ENCODE measurements at places on chromosomes 3 and 15.

DNA sequence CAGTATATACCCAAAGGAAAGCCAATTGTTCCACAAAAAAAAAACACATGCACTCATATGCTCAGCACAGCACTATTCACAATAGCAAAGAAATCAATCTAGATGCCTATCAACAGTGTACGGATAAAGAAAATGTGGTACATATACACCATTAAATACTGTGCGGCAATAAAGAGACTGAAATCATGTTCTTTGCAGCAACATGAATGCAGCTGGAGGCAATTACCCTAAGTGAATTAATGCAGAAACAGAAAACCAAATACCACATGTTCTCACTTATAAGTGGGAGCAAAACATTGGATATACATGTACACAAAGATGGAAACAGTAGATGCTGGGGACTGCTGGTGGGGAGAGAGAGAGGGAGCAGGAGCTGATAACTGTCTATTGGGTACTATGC is 124.2 kb upstream of the AADACL2 start:
- no peak for DNase-seq

- peak; percentile 28 for DNase-seq
Observed at GRCh38 chr3:113847664-113848461, 9.3 kb downstream of the GRAMD1C start.

- no peak for DNase-seq
Observed at GRCh38 chr15:77821188-77821958, 188.7 kb upstream of the LINGO1 start.

GRCh38 chr3:192675958-192676649 is 51.2 kb downstream of the FGF12 start:
- DNase-seq: no peak

- no peak for DNase-seq
Observed at GRCh38 chr15:73397461-73397860, 28.7 kb upstream of the HCN4 start.

- DNase-seq: no peak
Observed at GRCh38 chr3:183296944-183297343, 43.9 kb downstream of the B3GNT5 start.

GRCh38 chr3:188124184-188124583 is 29.8 kb upstream of the LPP start:
- DNase-seq: no peak

DNA sequence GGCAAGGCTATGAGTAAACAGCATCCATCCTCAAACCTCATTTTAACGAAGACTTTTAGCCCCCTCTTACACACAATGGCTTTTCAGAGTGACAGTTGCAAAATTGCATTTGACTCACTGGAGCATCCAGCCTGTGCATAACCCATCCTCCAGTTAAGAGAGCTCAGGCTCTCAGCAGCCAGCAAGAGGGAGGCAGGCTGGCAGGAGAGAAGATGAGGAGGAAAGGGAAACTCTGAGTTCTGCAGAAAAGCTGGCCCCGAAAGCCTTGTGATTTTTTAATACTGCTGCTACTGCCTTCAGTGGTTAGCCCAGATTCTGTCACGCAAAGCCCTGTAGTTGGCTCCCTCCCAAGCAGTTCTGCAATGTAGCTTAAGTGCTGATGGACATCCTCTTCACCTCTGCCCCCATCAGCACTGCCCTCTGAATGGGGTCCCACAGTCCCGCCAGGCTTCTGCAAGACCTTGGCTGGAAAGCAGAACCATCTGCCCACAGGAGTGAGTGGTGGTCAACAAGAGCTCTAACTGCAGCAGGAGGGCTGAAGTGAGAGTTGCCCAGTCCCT is 371.3 kb downstream of the EPHB1 start:
- DNase-seq: no peak

- no peak for DNase-seq
Observed at GRCh38 chr3:43249405-43249804, 36.9 kb upstream of the SNRK start.

GRCh38 chr15:56831467-56832005 is 86.9 kb upstream of the TCF12 start:
- no peak for DNase-seq

- DNase-seq: peak; percentile 84
Observed at GRCh38 chr15:78212546-78213424, 21.6 kb downstream of the ACSBG1 start.

DNA sequence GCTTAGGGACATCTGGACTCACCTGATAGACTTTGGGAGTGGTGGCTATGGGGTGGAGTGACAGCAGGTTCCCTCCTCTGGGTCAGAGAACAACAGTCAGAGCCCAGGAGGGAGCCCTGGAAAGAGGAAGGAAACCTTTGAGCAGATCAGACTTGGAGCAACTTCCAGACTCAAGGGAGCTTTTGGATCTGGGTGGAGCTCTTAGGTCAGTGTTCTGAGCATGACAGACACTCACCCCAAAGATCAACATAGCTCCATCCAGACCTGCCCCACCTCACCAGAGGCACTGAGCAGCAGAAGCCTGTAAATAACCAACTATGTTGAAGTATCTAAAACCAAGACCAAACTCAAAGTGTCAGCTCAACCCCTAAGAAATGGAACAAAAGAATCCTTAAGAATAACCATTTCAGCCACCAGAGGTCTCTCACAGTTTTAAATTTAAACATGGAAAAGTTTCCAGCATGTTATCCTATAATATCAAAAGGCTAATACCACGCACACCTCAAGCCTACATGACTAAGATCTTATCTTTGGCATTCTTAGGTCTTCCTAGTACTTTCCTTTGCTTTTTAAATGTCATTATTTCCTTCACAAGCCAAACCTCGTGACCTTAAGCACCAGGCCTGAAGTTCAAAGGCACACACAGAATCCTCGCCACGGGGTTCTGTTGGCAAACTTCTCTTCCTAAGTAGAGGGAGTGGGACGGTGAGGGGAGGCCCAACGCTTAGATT is 56.4 kb downstream of the UMPS start:
- DNase-seq: peak; percentile 34

DNA sequence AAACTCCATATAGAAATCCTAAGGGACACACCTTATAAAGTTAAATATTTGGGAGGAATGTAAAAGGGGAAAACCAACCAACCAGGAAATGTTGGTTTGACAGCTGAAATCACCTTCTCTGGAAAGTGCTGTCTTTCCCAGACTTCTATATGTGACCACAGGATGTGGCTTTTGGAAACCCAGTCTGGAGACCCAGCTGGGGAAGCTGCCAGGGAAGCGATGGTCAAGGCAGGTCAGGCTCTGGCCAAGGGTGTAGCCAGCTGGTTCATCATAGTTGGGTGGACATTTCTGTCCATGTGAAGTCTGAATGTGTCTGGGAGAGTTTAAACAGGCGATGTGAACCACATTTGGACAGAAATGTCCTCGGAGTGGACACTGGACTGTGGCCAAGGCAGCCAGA is 73.9 kb downstream of the ARNT2 start:
- DNase-seq: no peak

DNA sequence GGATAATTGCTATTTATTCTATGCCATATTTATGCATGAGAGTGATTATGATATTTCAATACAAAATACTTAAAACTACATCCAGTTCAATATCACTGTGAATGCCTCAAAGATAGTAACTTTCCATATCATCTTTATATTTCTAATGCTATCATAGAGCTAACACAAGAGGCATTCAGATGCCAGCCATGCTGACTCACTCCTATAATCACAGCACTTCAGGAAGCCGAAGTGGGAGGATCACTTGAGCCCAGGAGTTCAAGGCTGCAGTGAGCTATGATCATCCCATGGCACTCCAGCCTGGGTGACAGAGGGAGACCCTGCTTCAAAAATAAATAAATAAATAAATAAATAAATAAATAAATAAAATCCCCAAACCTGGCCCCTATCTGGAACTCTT is 498.7 kb downstream of the EPHA3 start:
- DNase-seq: no peak

DNA sequence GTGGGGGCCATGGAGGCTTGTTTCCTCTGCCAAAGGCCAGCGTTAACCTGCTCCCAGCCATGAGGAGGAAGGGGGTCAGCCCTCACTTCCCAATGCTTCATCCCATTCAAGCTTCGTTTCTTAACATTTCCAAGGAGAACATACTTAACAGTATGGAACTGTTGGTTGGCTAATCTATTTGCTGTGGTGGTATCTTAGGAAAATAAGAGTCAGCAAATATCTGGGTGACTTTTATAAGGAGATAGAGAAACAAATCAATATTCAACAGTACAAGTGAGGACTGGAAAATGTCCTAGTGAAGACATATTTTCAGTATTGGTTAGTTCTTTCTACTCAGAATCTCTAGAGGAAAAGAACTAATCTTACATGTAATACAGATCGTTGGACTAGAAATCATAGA is 223.8 kb upstream of the ARRDC4 start:
- DNase-seq: no peak

DNA sequence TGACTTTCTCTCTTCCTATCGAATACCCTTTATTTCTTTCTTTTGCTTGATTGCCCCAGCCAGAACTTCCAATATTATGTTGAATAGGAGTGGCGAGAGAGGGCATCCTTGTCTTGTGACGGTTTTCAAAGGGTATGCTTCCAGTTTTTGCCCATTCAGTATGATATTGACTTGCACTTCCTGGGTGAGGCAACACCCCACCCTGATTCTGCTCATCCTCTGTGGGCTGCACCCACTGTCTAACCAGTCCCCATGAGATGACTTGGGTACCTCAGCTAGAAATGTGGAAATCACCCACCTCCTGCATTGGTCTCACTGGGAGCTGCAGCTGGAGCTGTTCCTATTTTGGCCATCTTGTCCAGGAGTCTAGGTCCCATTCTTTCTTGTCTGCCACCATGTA is 44.8 kb upstream of the KCNH8 start:
- DNase-seq: no peak

GRCh38 chr3:99549957-99550603 is 88.3 kb upstream of the COL8A1 start:
- DNase-seq: no peak

- DNase-seq: no peak
Observed at GRCh38 chr3:24802614-24803013, 308.0 kb upstream of the THRB start.

DNA sequence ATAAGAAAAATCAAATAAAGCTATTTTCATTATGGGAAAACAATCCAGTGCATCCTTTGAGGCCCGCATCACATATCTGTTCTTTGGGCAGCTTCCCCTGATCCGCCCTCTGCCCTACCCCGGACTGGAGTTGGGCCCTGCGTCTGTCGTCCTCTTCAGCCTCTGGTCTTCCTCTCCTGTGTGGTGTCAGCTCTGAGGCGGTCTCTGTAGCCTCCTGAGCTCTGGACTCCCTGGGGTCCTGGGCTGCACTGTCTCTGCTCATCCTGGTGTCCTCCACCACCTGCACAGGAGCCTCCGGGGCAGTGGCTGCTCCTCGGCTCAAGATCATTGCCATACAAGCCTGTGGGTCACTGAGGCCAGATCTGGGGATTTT is 7.4 kb upstream of the SNX22 start:
- DNase-seq: no peak

DNA sequence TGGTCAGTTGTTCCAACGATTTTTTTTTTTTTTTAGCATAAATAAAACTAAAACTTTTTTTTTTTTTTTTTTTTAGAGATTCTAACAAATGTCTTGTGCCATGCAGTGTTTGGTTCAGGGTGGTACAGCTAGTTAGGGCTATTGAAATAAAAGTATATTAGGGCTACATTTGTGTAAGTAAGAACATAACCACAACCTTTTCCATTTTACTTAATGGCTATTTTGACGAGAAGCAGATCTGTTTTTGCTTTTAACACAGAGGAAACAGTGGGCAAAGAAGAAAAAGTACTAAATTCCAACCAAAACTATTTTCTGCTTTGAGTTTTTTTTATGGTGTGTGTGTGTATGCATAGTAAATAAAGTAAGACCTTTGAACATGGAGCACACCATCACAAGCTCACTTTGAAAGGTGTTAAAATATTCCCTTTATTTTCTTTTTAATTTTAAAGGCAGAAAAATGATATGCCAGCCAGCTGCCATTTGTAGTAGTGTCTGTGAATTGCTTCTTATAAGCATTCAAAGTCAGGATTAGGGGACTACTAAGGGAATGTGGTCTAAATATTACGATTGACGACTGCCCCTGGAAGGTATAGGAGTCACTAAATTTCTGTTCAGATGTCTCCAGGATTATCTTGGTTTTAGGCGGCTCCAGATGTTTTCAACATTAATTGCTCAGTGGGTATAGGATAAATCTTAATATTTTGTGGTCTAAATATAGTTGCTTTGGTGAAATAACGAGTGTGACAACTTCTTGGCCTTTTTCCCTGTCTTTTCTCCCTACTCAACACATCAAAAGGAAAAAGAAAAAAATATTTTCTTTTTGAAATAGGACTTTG is 3.1 kb downstream of the RARB start:
- DNase-seq: no peak

GRCh38 chr3:101865751-101866509 is 16.6 kb downstream of the NFKBIZ start:
- no peak for DNase-seq

DNA sequence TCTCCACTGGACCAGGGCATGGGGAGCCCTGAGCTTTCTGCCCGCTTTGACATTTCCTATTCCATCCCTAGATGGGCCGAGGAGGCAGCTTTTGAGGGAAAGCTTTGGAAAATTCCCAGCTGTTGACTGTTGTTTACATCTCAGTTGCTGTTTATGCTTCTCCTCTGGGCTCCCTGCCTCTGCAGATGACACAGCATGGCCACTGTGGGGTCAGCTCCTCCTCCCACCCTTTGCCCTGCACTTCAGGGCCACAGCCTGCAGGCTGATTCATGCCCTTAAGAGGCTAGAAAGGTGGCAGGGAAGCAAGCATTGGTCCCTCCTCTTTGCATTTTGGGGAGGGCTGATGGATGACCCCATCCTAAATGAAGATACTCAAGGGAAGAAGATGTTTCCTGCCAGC is 8.5 kb upstream of the CTXND1 start:
- DNase-seq: no peak

GRCh38 chr3:76025561-76025960 is 240.2 kb upstream of the ZNF717 start:
- no peak for DNase-seq

DNA sequence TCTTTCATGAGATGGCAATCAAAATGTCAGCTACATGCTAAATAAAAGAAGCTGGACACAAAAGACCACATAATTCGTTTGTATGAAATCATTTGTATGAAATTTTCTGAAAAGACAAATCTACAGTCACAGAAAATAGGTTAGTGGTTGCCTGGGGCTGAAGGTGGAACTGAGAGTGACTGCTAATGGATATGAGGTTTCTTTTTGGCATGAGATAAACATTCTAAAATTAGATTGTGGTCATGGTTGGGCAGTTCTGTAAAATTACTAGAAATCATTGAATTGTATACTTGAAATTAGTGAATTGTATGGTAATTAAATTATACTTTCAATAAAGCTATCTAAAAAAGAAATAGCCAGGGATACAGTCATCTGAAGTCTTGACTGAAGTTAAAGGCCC is 2.7 kb upstream of the DMXL2 start:
- no peak for DNase-seq

DNA sequence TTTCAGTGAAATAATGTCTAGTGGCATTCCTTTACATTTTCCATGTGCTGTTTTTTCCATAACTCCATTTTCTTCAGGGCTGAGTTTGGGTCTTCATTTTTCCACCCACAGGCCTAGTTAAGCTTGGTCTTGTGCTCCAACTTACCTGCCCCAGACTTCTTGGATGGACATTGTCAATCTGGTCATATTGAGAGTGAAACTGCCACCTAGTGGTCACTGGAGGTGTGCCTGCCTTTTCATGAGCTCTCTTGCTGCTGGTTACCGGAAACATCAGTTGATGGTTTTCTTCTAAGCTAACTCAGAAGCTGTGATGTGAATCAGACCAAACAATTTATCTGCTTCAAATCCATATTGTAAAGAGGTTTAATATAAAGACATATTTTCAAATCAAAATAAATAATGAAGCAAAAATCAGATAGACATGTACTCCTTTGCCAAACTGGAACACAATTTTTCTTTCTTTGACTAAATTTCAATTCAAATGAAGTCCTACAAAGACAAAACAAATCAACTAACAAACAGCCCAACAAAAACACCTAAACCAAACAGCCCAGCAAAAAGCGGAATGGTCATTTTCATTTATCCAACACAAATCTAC is 135.1 kb upstream of the RASGRP1 start:
- DNase-seq: peak; percentile 65
